ENCODE measurements at places on chromosomes 13 and 19.

- peak; percentile 82 for DNase-seq
Observed at GRCh38 chr19:38004521-38005223, 97.7 kb downstream of the SIPA1L3 start.

DNA sequence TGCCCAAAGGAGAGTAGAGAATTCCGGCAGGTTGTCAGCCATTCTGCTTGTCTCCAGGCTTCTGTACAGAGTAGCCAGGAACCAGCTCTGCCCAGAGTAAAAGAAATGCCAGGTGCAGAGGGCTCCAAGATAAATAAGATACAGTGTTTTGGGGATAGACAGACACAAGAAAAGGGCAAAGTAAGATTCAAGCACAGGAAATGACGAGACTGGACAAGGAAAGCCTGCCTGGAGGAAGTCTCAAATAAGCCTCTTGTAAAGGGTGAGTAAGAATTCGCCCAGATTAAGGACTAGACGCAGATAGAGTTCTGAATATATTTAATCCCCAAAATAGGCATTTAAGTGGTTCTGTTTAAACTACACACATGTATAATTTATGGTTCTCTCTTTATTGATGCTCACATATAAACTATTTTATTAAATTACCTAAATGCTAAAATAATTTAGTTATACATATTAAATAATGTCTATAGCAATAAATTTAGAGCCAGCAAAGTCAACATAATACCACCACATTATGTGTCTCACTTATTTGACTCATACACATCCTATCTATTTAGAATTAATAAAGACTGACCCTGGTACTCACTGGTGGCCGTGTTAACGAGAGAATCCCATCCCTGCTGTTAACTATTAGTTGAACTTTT is 98.4 kb upstream of the RAP2A start:
- DNase-seq, result no peak

DNA sequence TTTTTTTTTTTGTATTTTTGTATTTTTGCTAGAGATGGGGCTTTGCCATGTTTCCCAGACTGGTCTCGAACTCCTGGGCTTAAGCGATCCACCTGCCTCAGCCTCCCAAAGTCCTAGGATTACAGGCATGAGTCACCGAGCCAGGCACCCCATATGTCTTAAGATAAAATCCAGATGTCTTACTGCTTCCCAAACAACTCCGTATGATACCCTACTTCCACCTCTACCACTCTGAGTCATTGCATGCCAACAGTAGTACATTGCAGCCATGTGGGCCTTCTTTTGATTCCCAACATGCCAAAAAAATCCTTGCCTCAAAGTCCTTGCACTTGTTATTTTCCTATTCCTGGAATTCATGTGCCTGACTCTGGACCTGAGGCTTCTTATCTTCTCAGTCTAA is 799.2 kb downstream of the GPC5 start:
- no peak for DNase-seq

DNA sequence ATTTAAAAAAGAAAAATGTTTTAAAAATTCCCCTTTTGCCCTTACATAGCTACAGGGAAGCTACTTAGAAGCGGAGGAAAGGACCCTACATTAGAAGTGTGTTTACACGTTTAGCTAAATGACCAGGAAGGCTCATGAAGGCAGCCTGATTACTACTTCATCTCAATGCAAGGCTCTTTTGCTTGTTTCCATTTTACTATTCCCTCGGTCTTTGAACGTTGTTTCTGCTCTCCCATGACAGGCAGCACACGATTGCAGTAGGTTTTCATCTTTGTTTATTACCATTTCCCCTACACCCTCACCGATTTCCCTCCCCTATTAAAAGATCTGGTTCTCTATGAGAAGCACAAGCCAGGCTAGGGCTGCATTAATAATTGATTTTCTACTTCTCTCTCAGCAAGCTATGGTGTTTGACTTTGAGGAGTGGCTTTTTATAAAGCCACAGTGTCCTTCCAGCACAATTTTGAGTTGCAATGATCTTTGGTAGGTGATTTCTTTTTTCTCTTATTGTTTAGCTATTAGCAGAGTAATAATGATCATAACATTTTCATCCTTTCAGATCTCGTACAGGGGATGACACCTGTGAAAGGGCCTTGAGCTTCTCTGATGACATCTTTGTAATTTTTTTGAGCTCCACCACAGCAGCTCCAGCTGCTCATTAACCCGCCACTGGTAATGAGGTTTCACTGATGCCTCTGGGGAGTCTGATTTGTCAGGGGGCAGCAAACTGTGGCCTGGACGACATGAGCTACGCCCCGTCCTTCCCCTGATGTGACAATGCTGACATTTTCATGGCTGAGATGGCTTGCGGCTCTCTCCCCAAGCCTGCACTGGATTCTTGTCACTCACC is 670.3 kb downstream of the UQCRFS1 start:
- no peak for DNase-seq

DNA sequence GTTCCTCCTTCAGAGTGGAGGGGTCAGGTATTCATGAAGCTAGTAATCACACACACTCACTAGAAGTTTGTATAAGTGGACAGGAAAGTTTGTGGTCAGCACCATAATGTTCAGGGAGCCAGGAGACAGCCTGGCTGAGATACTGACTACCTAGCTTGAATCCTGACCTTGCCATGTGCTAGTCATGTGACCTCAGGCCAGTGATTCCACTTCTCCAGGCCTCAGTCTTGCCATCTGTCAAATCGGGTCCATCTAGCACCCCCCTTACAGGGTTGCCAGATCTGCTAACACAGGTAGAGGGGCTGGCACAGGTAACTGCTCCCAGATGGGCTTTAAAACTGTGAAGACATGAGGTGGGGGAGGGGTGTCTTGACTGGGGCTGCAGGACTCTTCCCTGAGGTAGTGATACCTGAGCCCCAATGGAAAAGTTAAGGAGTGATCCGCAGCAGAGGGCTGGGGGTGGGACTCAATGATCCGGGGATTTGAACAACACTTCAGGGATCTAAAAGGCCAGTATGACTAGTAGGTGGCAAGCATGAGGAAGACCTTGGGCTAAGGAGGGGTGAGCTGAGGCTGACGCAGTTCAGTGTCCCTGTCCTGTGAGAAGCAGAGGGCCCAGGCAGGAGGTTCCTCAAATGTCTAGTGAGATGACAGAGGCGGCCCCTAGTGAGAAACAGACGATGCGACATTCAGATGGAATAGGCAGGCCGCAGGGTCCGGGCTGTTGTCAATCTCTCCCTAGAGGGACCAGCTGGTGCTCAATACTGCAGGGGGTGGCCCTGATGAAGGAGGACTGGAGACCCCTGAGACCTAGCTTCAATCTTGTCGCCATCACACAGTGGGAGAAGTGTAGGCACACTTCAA is 8.5 kb downstream of the ACTMAP start:
- DNase-seq, result no peak

GRCh38 chr13:75801388-75801945 is 165.3 kb downstream of the LMO7 start:
- no peak for DNase-seq

DNA sequence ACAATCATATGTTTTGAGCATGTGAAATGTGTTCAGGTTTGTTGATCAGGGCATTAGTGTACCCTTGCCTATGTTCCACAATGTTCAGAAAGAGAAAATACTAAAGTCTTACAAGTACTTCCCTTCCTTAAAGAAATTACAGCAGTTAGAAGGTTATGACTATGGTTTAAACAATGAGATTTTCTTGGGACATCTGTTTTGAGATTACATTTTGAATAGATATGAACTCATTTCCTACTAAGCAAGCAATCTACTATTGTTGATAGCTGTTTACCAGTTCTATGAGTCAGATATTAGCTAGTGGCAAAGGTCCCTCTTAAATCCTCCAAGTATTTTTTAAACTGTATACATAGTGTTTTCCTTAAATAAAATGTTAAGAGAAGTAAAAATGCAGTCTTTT is 241.3 kb downstream of the DACH1 start:
- no peak for DNase-seq
